ENCODE measurements at places on chromosomes 6 and 20. TPM values are rescaled to one million over a fixed set of nuclear protein-coding genes. Genes with fewer than 3 reads are reported as not detected.

- peak; percentile 30 for DNase-seq
- H3K4me1 ChIP-seq = no peaks in the 10 kb centered on the region
- H3K27me3 ChIP-seq = no peaks in the 10 kb centered on the region
- H3K4me3 ChIP-seq = no peak overlapping the region
- no peak overlapping the region for H3K27ac ChIP-seq
Measured at GRCh38 chr6:142207265-142207877, 60.3 kb downstream of the VTA1 start.

DNA sequence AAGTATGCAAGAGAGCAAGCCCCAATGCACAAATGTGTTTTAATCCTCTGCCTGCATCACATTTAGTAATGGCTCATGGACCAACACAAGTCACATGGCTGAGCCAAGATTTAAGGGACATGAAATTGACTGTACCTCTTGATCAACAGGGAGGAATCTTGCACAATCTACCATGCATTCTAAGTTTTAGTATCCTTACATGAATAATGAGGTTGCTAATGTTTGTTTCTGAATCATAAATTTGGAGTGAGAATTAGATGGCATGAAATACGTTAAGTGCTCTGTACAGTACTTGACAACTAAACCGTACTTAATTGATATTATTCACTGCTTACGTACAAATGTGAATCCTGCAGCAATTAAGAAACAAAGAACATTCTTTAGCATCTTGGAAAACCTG, 553.8 kb upstream of the JAG1 start:
- peaks cover 5% of the 10 kb centered on the region for H3K4me1 ChIP-seq
- no peak overlapping the region for H3K27ac ChIP-seq
- no peak for DNase-seq
- H3K27me3 ChIP-seq = no peaks in the 10 kb centered on the region

- H3K36me3 ChIP-seq = no peaks in the 10 kb centered on the region
- no peaks in the 10 kb centered on the region for H3K27me3 ChIP-seq
- no peak overlapping the region for H3K4me3 ChIP-seq
- no peak overlapping the region for H3K27ac ChIP-seq
Measured at GRCh38 chr6:124131779-124132178, 328.1 kb downstream of the NKAIN2 start.

- no peak overlapping the region for H3K27ac ChIP-seq
- no peaks in the 10 kb centered on the region for H3K27me3 ChIP-seq
- H3K36me3 ChIP-seq = no peaks in the 10 kb centered on the region
- no peak overlapping the region for H3K4me3 ChIP-seq
- DNase-seq = no peak
- H3K4me1 ChIP-seq = peaks cover 32% of the 10 kb centered on the region
Measured at GRCh38 chr6:156809034-156809433, 31.9 kb downstream of the ARID1B start.

DNA sequence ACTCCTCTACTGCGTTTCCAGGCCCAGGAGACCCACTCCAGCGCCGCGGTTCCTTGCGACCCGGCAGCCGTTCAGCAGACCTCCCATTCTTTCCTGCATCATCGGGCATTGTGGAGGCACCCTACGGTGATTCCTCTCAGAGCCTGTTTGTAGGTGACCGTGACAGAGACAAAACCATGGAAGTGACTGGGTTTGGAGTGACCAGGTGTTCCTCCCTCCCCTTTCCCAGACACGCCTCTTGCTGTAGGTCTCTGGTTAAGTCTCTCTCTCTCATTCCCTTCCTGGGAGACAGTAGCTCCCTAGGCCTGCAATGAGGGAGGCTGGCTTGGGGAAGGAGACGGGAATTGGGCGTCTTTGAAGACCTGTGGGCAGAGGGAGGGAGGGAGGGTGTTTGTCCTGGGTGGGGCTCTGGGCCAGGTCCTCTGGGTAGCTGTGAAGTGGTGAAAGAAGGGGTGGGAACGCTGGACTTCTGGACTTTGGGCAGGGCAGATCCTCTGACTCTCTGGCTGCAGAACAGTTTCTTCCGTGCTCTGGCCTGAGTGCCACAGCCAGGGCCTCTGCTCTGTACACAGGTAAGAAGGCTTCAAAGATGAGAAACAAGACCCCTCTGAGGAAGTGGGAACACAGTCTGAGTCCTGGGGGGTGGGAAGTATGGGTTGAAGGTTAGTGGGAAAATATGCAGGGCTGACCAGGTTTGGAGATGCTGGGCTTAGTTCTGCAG, 763 bp downstream of the KLC4 start:
- H3K27me3 ChIP-seq = no peaks in the 10 kb centered on the region
- H3K27ac ChIP-seq = peak overlapping the region; percentile 89
- peak; percentile 88 for DNase-seq
- peaks cover 28% of the 10 kb centered on the region for H3K4me1 ChIP-seq
- peak overlapping the region; percentile 51 for H3K4me3 ChIP-seq
- peaks cover 3% of the 10 kb centered on the region for H3K36me3 ChIP-seq

Gene RAET1L
- not detected for total RNA-seq

Gene GLYATL3
- not detected for total RNA-seq

DNA sequence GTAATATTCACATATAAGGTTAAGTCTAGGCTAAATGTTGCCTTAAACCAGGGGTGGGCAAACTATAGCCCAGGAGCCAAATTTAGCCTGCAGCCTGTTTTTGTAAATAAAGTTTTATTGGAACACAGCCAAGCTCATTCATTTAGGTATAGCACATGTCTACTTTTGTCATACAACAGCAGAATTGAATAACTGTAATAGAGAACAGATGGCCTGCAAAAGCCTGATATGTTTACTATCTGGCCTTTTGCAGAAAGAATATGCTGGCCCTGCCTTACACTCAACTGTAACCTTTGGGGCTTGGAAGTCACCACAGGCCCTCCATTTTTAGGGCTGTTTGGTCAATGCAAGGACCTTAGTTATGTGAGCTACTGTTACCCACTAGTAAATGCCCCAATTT, 17.7 kb upstream of the BCLAF1 start:
- H3K27me3 ChIP-seq = no peaks in the 10 kb centered on the region
- H3K27ac ChIP-seq = no peak overlapping the region
- no peak overlapping the region for H3K4me3 ChIP-seq
- no peaks in the 10 kb centered on the region for H3K4me1 ChIP-seq
- DNase-seq = no peak

DNA sequence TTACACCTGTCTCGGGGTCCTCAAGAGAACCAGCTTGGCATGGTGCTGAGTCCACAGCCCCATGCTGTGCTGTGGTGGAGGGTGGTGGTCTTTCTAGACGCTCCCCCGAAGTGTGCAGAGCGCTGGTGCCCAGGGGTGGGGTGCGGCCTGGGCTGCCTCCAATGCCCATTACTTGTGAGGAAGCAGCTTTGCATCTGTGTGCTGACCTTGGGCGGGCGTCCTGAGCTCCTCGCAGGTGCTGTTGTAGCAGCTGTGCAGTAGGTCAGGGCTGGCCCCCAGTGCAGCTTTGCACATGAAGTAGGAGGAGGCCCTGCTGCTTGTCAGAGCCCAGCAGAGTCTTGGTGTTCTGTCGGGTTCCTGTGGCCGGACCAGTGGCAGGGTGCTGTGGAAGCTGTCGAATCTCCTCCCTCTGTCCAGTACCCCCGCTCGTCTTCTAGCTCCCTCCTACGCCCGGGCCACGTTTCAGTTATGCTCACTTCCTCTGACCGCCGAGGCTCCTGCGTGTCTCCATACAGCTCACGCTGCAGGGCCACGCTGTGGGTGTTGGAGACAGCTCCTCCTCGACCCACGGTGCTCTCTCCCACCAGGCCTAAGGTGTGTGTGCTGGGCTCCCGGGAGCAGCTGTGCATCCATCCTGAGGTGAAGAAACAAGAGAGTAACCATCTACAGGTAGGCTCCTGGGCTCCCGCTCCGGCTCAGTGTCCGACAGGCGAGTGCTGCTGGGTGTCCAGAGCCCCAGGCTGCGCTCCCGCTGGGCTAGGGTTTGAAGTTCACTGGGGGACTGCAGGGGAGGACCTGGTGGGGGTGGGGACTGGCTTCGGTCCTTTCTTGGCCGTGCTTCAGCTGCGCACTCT, 4.1 kb downstream of the RTEL1 start:
- no peak overlapping the region for H3K27ac ChIP-seq
- no peaks in the 10 kb centered on the region for H3K27me3 ChIP-seq
- H3K4me1 ChIP-seq = peaks cover 7% of the 10 kb centered on the region
- DNase-seq = no peak
- H3K36me3 ChIP-seq = no peaks in the 10 kb centered on the region

Gene CDK19
- total RNA-seq = 18.3 TPM

- H3K27me3 ChIP-seq = no peaks in the 10 kb centered on the region
- H3K4me3 ChIP-seq = no peak overlapping the region
- peaks cover 3% of the 10 kb centered on the region for H3K4me1 ChIP-seq
Measured at GRCh38 chr20:51396365-51396909, 146.1 kb downstream of the NFATC2 start.

Gene SLC35F1
- 0.37 TPM for total RNA-seq

Gene CLIC1
- total RNA-seq = 253 TPM

Gene FLRT3
- total RNA-seq = 6.2 TPM

DNA sequence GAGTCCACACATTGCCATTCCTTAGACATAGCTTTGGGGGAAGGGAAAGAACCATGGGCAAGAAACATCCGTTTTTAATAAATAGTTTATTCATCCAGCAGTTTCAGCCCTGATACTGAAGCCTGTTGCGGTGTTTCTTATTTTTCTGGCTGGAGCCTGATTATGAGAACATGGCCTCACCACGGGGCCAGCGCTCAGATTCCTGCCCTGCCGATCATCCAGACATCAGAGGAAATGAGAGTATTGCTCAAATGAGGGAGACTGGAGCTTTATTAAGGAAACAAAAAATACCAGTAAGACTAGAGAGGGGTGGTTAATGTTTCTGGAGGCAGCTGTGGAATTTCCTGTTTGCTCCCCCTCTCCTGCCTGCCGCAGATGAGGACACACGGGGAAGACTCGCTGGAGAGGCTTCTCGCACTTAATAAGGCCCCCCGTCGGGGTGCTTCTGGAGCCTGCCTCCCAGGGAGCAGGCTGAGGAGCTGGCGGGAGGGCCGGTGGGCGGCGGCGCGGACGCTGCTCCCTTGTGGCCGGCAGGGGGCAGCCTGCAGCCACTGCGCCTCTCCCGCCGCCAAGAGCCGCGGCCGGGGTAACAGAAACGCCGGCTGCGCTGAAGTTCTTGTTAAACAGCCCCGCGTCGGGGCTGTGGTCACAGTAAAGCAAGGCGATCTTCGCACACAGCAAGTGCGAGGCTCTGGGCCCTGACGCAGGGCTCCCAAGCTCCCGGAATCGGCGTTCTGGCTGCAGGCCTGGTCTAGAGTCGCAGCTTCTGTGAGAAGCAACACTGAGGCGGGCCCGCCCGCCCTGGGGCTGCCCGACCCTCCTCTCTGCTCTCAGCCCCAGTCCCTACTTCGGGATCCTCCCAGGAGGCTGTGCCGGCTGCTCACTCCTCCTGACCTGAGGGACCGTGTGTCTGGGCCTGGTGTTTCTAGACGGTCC, 17.5 kb downstream of the LEMD2 start:
- peak; percentile 69 for DNase-seq
- no peaks in the 10 kb centered on the region for H3K27me3 ChIP-seq
- H3K27ac ChIP-seq = peak overlapping the region; percentile 66
- H3K36me3 ChIP-seq = peaks cover under 1% of the 10 kb centered on the region

- no peaks in the 10 kb centered on the region for H3K4me1 ChIP-seq
- H3K4me3 ChIP-seq = no peak overlapping the region
Measured at GRCh38 chr20:37390503-37390890, 44.6 kb downstream of the SRC start.

Gene ZNF512B
- 2.2 TPM for total RNA-seq

GRCh38 chr6:81995548-81996289, 243.2 kb upstream of the TENT5A start:
- no peak for DNase-seq
- H3K4me3 ChIP-seq = no peak overlapping the region
- no peaks in the 10 kb centered on the region for H3K4me1 ChIP-seq
- no peaks in the 10 kb centered on the region for H3K27me3 ChIP-seq
- no peak overlapping the region for H3K27ac ChIP-seq

GRCh38 chr20:23139524-23139923, 53.4 kb upstream of the CD93 start:
- DNase-seq = no peak
- H3K4me3 ChIP-seq = no peak overlapping the region
- no peaks in the 10 kb centered on the region for H3K27me3 ChIP-seq
- no peaks in the 10 kb centered on the region for H3K36me3 ChIP-seq

- H3K27me3 ChIP-seq = no peaks in the 10 kb centered on the region
- H3K4me3 ChIP-seq = no peak overlapping the region
- no peaks in the 10 kb centered on the region for H3K36me3 ChIP-seq
- H3K4me1 ChIP-seq = no peaks in the 10 kb centered on the region
- H3K27ac ChIP-seq = no peak overlapping the region
- DNase-seq = no peak
Measured at GRCh38 chr6:147826698-147827097, 318.2 kb downstream of the SAMD5 start.

DNA sequence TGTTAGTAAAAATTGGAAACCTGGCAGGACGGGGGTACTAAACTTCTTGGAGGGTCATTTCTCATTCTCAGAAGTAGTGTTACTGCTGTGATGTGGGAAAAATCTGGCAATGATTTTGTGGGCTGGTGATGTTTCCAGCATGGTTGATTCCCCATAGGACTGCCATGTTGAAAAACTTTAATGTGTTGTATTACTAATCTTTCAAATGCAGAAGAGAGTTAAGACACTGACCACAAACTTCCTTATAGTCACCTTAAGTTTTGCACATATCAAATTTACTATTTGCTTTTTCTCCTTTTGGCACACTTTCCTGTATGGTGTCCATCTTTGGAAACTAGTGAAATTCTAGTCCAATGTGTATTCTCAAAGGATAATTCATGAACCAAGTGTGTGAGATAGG, 236.2 kb upstream of the TAB2 start:
- no peaks in the 10 kb centered on the region for H3K36me3 ChIP-seq
- peak overlapping the region; percentile 79 for H3K27ac ChIP-seq
- H3K4me1 ChIP-seq = peaks cover 28% of the 10 kb centered on the region
- no peak overlapping the region for H3K4me3 ChIP-seq
- no peaks in the 10 kb centered on the region for H3K27me3 ChIP-seq
- DNase-seq = no peak

DNA sequence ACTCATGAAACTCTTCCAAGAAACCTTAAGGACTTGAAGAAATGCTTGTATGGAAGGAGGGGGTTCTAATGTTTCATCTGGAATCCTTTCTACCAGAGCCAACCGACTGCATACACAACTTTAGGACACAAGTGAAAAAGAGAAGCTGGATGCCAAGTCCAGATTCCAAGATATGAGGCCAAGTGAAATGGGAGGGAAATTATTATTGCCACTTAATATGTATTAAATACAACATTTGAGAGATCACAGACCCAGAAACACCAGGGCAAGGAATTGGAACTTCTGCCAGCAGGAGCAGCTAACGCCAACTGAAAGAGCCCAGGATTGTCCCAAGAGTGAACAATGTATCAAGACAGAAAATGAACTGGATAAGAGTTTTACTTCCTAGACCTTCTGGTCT, 144.2 kb downstream of the ARHGAP18 start:
- H3K4me3 ChIP-seq = no peak overlapping the region
- no peak for DNase-seq
- no peaks in the 10 kb centered on the region for H3K27me3 ChIP-seq
- H3K4me1 ChIP-seq = no peaks in the 10 kb centered on the region

- no peak overlapping the region for H3K27ac ChIP-seq
- H3K4me1 ChIP-seq = no peaks in the 10 kb centered on the region
Measured at GRCh38 chr20:51624157-51624731, 81.7 kb upstream of the NFATC2 start.

- no peaks in the 10 kb centered on the region for H3K36me3 ChIP-seq
- no peaks in the 10 kb centered on the region for H3K27me3 ChIP-seq
- H3K4me1 ChIP-seq = peaks cover under 1% of the 10 kb centered on the region
- no peak overlapping the region for H3K27ac ChIP-seq
Measured at GRCh38 chr6:63714091-63714490, 78.5 kb downstream of the PHF3 start.

Gene PHACTR1
- 1.6 TPM for total RNA-seq

Gene ZNF391
- 2.4 TPM for total RNA-seq

- H3K27ac ChIP-seq = no peak overlapping the region
- no peaks in the 10 kb centered on the region for H3K4me1 ChIP-seq
- no peak for DNase-seq
Measured at GRCh38 chr6:131213501-131213990, 78.3 kb downstream of the AKAP7 start.

Gene DUSP15
- not detected for total RNA-seq

Measured in transverse colon (tissue), 4 donors.